RPMI7951 (cell line): ENCODE measurements at places on chromosomes 16 and 17.
A peak's percentile ranks its signal among the peaks of the same experiment; 100 is the strongest.

DNA sequence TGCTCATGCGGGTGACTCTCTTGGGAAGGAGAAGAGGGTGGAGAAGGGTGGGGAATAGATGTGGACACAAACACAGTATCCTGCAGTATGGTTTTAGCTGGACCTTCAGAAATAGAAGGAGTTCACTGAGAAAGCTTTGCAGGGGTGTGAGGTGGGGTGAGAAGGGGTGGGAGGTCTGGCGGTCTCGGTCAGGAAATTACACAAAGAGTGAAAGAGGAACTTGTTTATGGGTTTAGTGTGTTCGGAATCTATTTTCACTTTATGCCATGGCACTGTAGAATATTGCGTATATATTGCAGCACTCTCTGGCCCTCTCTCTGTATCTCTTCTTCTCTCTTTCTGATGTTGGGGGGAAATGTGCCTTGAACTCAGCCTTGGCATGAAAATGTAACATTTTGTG is 148.2 kb upstream of the GOT2 start:
- DNase-seq = no peak

- DNase-seq = no peak
Observed at GRCh38 chr16:54647216-54647615, 283.4 kb upstream of the IRX5 start.

GRCh38 chr17:41571561-41572434 is at the start of gene KRT9:
TSS of gene KRT9 (minus strand) at chr17:41572059. CDS start at chr17:41571992, 67 bp downstream.
- no peak for DNase-seq

GRCh38 chr17:81976332-81977210 is 858 bp upstream of the ASPSCR1 start:
- no peak for DNase-seq

- peak; percentile 44 for DNase-seq
Observed at GRCh38 chr16:10098991-10099390, 83.2 kb downstream of the GRIN2A start.

DNA sequence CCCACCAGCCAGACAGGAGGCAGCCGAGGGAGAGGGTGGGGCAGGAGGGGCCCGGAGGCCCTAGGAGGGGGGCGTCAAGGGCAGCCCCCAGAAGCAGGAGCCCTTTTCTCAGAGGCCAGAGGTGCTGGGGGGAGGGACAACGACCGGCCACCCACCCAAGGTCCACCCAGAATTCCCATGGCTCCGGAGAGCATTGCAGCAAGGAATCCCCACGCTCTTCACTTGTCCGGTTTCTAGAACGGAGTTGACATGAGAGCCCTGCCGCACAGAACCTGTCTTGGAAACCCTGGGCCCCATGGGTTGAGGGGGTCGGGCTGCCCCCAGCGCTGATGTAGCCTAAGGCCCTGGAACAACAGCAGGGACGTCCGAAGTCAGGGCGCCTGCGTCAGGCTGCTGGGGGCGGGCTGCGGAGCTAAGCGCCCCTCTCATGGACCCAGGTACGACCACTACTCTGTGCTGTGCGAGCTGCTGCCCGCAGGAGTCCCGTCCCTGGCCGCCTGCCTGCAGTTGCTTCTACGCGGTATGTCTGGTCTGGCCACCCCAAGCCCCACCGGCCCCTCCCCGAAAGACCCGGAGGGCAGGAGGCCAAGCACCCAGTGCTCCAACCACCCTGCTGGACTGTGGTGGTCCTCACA is 11.2 kb downstream of the CYBC1 start:
- no peak for DNase-seq

DNA sequence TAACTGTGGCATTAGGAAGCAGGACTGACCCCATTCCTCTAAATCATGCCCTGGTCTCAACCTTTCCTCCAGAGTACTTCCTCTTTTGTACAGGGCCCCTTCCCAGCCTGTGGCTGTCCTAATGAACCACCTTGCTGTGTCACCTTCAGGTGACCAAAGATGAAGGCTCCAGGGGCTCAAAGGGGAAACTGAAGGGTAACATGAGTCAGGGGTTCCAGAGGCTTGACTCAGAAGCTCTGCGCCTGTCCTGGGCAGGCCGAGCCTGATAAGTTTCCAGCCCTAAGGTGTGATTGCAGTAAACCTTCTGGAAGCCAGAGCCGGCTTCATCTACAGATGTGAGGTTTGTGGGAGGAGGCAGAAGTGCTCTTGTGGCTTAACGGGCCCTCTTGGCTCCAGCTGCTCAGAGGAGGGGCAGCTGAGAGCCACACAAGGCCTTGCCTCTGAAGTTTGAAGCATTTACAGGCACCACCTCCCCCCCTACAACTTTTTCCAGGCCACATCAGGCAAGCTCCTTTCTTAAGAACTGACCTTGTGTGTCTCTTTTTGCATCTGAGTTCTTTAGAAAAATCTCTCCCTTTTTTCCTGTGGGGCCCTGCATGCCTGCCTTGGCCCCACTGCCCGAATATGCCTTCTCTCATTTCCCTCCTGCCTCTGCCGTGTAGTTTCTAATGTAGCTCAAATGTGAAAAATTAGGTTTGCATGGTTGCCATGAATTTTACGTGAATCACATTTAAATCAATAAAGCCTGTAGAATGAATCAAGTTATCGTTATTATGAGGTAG is 149.9 kb downstream of the CLEC16A start:
- peak; percentile 92 for DNase-seq

GRCh38 chr17:44209786-44210341 is 9.6 kb downstream of the UBTF start:
- DNase-seq = no peak

DNA sequence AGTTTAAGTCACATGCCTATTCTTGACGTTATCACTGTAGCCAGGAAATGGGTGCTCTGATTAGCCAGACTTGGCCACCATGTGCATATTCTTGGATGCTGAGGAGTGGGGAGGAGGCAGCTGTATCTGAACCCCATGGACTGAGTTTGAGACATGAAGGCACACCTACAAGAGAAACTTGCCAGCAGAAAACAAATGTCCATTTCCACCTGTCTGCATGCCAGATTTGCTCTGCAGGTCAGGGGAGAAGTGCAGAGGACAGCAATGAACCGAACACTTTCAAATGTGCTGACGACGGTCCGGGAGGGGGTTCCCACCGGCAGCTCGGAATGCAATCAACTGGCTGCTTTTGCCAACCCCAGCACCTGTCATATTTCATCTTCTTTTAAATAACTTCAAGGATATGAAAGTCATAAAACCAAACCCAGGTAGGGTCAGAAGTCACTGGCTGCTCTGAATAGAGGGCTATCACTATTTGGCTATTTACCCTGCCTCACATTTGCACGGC is 287.8 kb upstream of the N4BP1 start:
- DNase-seq = no peak

GRCh38 chr16:27977966-27978365 is 85.5 kb downstream of the GSG1L start:
- peak; percentile 7 for DNase-seq

DNA sequence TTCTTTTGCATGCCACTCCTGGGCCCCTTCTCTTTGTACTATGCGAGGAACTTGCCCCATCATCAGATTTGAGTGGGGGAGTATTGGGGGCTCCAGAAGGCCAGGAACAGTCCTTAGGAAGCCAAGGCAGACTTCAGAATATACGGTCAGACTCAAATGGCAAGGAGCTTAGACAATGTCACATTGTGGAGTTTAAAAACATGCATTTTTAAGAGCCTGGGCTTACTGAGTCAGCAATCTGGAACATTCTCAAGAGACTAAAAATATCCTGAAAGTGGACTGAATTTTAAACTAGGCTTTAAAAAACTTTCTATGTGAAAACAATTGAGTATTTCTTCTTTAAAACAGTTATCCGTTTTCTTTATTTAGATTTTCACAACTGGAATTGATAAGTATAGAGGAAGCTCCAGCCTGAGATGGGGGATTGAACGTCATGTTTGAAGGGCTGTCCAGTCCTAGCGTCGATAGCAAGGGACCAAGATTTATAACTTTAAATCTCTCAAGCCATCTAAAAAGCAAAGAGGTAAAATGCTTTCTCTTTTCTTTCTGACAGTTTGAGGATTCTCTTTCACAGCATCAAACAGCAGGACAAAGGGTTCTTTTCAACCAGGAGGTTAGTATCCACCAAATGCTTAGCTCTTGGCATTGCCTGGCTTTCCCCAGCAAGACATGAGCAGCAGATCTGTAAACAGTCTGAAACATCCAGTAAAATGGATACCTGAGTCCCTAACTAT is 45.8 kb upstream of the CDRT4 start:
- peak; percentile 35 for DNase-seq

DNA sequence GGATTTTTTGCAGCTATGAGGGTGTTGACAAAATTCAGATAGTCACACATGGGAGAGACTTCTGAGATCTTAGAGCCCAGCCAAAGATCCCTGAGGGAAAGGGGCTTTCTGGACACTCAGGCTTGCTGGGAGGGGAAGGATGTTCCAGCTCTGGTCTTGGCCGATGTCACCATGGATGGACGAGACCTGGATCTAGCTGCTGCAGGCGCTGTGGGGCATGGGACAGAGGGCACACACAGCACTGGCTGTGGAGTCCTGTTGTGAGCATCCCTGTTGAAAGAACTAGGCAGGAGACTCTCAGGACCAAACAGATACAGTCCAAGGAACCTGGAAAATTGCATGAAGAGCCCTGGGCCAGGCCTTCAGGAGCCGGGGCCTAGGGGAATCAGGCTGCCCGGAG is 80.1 kb upstream of the SDK2 start:
- no peak for DNase-seq

- no peak for DNase-seq
Observed at GRCh38 chr17:55772086-55772485, 21.2 kb downstream of the PCTP start.

- no peak for DNase-seq
Observed at GRCh38 chr16:2779151-2779920, 2.3 kb upstream of the ELOB start.

- peak; percentile 12 for DNase-seq
Observed at GRCh38 chr17:13027246-13027645, 9.4 kb upstream of the ELAC2 start.

- no peak for DNase-seq
Observed at GRCh38 chr17:82477934-82478333, 19.4 kb downstream of the NARF start.

- DNase-seq = no peak
Observed at GRCh38 chr16:4049031-4049430, 67.2 kb downstream of the ADCY9 start.

GRCh38 chr16:89453501-89454321 is 36.6 kb downstream of the ANKRD11 start:
- no peak for DNase-seq

- DNase-seq = no peak
Observed at GRCh38 chr17:47733674-47734410, 806 bp downstream of the TBX21 start.

GRCh38 chr17:27564463-27564862 is 66.5 kb upstream of the LGALS9 start:
- no peak for DNase-seq

GRCh38 chr17:74515941-74516340 is 15.3 kb downstream of the CD300LB start:
- no peak for DNase-seq

- no peak for DNase-seq
Observed at GRCh38 chr16:59469266-59469665, 735.1 kb upstream of the GOT2 start.

DNA sequence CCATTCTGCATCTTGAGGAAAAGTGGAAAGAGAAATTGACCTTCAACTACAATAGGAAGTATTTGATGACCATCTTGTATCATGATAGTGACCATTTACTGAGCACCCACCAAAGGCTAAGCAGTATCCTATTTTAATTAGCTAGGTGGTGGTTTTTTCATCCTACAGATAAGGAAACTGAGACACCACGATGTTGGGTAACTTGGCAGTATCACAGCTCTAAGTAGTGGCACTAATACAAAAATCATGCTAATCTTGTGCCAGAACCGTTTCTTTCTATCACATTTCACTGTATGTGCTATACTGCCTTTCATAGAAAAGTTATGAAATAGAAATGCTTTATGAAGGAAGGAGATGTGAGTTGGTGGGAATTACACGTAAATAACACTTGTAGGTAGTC is 2.3 kb downstream of the EVI2B start:
- DNase-seq = no peak

- DNase-seq = no peak
Observed at GRCh38 chr16:88769617-88770460, 15.2 kb downstream of the PIEZO1 start.

DNA sequence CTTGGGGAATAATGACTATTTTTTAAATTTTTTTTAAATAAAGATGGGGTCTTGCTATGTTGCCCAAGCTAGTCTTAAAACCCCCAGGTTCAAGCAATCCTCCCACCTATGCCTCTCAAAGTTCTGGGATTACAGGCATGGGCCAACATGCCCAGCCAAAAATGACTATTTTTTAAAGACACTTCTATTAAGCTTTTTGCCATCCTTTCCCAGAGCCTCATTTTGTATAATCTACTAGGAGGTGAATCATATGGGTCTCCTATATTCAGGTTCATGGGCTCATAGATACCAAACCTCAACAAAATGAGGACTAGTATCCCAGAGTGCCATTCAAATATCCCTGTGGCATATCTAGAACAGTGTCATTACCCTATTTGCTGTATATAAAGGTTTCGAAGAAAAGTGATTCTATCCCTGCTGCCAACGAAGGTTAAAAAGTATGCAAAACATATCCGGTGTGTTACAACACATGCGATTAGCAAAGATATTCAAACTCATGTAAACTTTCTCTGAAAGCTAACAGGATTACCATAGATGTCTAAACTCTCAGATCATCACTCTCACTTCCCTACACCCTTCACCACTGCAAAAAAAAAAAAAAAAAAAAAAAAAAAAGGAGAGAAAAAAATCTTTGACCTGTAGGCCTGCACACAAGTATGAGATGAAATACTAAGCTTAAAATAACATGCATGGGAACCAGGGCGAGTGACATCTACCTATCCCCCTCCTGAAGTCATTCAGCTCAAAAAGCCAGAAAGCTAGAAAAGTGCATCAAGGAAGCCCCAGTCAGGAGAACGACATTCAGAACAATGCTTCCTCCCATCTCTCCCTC is 23.5 kb downstream of the XPO6 start:
- DNase-seq = no peak

GRCh38 chr17:45437465-45438283 is 5.0 kb upstream of the ARHGAP27 start:
- no peak for DNase-seq

- peak; percentile 44 for DNase-seq
Observed at GRCh38 chr16:87661561-87661960, 59.3 kb downstream of the JPH3 start.

DNA sequence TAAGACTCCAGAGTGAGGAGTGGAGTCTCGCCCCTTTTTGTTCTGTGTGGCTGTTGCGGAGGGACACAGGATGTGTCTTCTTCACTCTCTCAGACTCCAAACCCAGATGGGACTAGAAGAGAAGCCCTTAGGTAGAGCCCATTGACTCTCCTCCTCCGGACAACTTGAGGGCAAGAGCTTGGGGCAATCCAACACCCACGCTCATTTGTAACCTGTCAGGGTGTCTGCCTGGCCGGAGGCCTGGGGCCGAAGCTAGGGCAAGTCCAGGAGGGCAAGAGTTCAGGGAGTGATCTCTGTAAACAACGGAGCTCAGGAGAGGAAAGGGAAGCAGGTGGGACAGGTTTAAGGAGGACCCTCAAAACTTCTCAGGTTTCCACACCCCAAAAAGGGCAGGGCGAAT is 1.4 kb upstream of the HOXB1 start:
- DNase-seq = no peak

- no peak for DNase-seq
Observed at GRCh38 chr17:4332296-4332970, 34.0 kb downstream of the UBE2G1 start.
